ENCODE measurements at places on chromosomes 1 and 21.

- no peak for DNase-seq
These were observed 82.8 kb downstream of the TNFSF18 start for GRCh38 chr1:172967936-172968335.

GRCh38 chr1:24912376-24913273 is 17.5 kb downstream of the RUNX3 start:
- no peak for DNase-seq

DNA sequence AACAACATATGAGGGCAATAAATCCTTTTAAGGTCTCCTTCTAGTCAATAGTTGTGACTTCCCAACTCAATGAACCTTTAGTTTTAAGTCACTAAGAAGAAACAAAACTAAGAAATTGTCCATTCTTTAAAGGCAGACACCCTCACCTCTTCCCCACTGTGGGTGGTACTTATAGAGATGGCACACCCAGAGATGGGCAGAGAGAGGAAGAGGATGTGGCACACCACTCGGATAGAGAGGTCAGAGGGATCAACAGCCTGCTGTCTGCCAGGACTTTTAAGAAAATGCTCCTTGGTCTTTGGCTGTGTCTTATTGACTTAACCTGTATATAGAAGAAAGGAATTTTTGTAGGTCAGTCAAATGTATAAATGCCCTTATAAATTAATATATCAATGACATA is 45.1 kb downstream of the FASLG start:
- no peak for DNase-seq

DNA sequence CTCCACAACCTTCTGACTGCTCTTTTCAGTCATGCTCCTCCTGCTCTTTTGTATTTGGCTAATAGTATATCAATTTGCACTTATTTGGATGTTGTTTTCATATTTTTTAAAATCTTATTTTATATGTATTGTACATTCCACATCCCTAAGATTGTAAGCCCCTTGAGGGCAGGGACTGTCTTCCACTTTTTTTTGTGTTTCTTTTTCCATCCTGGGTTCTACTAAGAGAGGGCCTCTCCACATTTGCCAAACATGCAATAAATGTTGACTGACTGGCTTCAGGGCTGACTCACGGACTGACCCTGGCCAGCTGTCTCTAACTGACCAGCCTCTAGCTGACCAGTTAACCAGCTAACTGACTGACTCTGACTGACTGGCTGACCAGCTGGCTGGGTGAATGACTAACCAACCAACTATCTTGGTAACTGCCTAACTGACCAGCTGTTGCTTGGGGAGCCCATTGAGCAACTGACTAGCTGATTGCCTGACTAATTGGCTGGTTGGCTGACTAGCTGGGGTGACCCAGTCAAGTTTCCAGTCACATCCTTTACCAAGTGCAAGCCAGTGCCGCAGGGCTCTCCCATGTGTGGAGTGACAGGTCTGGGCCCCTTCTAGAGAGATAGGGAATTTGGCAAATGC is 16.1 kb downstream of the CSF1 start:
- DNase-seq, result no peak

DNA sequence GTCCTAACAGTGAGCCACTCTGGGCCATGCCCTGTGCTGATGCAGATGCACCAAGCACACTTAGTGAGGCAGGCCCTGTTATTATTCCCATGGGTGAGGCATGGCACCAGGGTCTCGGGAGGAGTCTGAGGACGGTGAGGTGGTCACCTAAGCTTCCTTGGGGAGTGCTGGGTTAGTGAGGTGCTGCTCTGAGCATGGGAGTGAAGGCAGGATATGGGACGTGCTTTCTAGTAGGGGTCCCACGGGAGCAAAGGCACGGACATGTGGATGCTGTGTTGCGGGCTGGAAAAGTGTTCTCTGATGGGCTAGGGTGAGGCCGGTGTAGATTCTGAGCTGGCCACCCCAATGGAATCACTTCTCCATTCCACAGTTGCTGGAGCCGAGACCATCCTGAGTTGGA is 77.5 kb upstream of the CSF3R start:
- DNase-seq, result no peak

GRCh38 chr1:77416692-77417450 is 135.1 kb downstream of the AK5 start:
- DNase-seq, result no peak

- no peak for DNase-seq
These were observed 7.6 kb upstream of the MX1 start for GRCh38 chr21:41418393-41418792.

- DNase-seq, result no peak
These were observed 102.0 kb upstream of the TRABD2B start for GRCh38 chr1:48099072-48099773.

GRCh38 chr1:232620356-232620969 is 9.5 kb downstream of the SIPA1L2 start:
- DNase-seq, result no peak

- DNase-seq, result no peak
These were observed 62.1 kb downstream of the GLUL start for GRCh38 chr1:182329471-182329870.

GRCh38 chr1:46464915-46465314 is 24.7 kb upstream of the DMBX1 start:
- DNase-seq, result no peak

DNA sequence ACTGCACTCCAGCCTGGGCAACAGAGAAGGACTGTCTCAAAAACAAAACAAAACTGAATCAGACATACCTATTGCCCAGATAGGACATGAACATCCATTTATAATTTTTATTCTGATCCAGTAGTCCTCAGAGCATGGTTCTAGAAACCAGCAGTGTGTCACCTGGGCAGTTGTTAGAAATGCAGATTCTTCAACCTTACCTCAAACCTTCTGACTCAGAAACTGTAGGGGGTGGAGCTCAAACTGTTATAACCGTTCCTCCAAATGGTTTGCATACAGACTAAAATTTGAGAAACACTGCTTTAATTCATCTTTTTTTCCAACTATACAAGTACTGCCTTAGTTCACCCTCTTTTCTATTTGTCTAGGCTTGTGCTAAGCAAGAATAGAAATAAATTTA is 6.0 kb downstream of the NASP start:
- no peak for DNase-seq

DNA sequence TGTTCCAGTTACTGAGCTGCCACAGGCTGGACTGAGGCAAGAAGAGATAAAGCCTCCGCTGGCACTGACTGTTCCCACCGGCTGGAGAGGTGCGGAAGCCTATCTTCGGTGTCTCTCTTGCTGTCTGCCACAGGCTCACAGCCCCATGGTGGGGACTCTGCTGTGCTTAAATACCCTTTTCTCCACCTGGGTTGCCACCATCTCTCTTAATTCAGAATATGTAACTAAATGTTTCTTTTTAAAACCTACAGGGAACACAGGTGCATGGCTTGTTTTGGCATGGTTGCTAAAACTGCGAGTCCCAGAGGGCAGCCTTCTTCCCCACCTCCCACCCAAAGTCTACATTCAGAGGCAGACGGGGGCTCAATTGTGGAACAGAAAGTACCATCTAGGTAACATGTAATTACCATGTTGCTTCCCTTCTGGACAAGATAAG is 8.1 kb upstream of the LBR start:
- peak; percentile 53 for DNase-seq

DNA sequence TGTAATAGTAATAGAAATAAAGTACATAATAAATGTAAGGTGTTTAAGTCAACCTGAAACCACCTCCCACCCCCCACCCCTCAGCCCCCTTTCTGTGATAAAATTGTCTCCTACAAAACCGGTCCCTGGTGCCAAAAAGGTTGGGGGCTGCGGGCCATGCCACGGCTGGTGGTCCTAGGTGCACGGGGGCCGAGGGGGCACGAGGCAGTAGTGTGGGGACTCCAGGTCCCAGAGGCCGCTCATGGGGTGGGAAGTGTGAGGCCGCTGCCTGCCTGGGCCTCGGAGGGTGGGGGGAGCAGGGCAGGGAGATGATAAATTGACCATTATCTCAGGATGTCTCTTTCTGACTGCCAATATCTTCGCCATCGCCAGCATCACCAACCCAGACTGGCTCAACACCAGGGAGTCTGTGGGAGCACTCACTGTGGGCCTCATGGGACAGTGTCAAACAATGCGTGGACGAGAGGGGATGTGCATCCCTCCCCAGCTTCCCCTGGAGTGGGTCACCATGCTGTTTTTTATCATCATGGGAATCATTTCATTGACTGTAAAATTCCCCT is 6.5 kb downstream of the ZBTB17 start:
- DNase-seq, result no peak

DNA sequence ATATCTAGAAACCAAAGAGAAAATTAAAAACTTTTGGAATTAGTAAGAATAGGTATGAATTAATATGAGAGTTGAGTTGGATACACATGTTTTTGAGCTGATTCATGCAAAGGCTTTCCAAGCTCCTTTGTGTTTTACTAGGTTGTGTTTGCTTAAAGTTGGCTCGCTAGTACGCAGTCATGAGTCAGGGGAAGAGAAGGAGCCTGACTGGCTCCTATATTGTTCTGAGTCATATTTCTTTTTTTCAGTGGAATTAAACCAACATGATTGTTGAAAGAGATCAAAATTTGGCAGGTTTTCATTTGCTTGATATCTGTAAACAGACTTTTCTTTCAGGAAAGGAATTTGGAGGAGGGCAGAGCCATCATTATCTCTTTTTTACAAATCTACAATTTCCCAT is 66.7 kb downstream of the MAGI3 start:
- no peak for DNase-seq

- DNase-seq, result no peak
These were observed 3.7 kb upstream of the SDE2 start for GRCh38 chr1:226002667-226003501.

DNA sequence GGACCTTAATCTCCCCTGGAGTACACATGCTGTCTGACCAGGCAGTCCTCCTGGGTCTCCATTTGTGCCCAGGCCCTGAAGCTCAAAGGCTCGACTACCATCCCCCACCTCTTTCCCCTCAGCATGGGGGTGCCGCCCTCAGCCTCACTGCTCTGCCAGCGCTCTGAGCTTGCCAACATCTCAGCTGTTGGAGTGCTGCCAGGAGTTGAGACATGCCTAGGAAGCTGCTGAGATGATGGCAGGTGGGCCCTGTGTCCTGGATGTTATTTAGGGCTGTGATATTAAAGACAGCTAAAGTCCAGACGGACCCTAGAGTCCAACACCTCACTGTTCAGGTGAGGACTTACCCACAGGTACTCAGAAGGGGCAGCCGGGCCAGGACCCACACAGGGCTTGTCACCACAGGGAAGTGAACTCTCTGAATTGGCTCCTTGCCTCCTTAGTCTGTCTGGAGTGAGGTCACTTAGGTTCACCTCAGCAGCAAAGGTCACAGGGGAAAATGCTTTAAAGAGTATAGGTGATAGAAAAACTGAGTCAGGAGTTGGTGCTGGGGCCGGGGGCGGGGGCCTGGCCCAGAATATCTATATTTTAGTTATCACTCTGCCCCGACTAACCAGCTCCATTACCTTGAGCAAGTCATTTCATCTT is 19.7 kb upstream of the KCNC4 start:
- no peak for DNase-seq

GRCh38 chr1:243287652-243288051 is 31.8 kb downstream of the SDCCAG8 start:
- DNase-seq, result peak; percentile 74

DNA sequence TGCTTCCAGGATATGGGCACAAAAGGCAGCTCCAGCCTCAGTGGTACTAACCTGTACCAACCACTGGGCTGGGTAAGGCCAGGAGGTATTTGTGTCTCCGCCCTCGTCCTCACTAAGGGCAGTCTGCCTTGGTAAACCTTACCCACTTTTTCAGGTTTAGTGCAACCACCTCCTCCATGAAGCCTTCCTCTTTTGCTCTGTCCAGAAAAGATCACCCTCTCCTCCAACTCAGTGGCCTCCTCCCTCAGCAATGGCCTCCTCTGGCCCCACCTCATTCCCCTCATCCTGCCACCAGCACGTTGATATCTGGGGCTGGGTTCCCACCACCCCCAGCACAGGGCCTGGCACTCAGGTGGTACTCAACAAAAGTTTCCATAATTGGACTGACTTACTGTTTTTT is 161.5 kb downstream of the GRIK3 start:
- no peak for DNase-seq

DNA sequence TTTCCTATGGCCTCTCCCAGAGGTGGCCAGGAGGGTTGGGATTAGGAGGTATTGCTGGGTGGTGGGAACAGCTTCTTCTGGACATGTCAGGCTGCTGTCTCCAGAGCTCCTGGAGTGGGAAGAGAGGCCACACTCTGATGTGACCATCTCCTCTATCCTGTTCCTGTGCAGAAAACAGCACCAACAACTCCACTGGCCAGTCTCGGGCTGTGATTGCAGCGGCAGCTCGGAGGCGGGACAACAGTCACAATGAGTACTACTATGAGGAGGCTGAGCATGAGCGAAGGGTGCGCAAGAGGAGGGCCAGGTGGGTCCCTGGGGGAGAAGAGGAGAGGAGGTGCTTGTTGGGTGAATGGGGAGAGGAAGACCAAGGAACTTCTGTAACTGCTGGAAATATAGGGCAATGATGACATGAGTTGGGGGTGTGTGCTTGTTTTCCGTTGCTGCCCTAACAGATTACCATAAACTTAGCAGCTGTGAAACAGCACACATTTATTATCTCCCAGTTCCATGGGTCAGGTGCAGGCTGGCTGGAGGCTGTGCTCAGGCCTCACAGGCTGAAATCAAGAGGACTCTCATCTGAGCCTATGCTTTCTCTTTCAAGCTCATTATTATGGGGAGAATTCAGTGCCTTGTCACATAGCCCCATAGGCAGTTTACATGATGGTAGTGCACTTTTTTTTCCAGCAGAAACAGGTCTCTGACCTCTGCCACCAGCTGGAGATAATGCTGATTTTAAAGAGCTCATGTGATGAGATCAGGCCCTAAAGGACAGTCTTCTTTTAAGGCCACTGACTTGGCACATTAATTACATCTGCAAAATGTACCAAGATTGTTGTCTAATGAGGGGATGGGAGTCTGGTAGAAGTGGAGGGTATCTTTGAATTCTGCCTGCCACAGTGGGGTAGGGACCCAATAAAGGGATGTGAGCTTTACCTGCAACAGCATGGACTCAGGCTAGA is 20.8 kb downstream of the VANGL2 start:
- DNase-seq, result no peak

GRCh38 chr1:6098303-6099215 is 52.9 kb downstream of the KCNAB2 start:
- no peak for DNase-seq

- DNase-seq, result no peak
These were observed 2.9 kb upstream of the PIGV start for GRCh38 chr1:26784886-26785285.

DNA sequence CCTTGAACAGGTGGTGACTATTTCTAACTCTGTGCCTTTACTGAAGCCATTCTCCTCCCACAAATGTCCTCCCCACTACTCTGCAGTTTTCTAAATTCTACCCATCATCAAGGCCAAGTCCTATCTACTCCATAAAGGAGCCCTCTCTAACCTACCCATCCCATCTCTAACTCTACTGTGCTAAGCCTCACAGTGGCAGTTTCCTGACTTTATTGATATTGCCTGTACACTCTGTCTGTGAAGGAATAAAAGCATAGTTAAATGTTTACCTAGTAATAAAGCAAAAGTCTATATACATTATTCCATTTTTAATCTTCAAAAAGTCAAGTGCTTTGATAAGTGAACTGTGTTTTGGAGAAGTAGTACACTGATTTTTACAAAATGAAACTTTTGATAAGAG is 178.4 kb upstream of the HMCN1 start:
- no peak for DNase-seq

GRCh38 chr1:74392186-74392585 is 120.2 kb downstream of the LRRC53 start:
- no peak for DNase-seq
